Activated naive CD8-positive, alpha-beta T cell treated with anti-CD3 and anti-CD28 coated beads, Interleukin-2, amount 10 ng/mL, durations not matched to agents 7 days and 5 days (primary cell): ENCODE measurements at places on chromosomes 16 and 17. TPM values are rescaled to one million over a fixed set of nuclear protein-coding genes. Genes with fewer than 3 reads are reported as not detected.

GRCh38 chr16:50025537-50025931, 509 bp downstream of the CNEP1R1 start:
- H3K27me3 ChIP-seq, result peaks cover 2% of the 10 kb centered on the region
- H3K27ac ChIP-seq, result peak overlapping the region; percentile 87
- H3K4me3 ChIP-seq, result peak overlapping the region; percentile 96
- DNase-seq, result peak; percentile 51
- H3K4me1 ChIP-seq, result peaks cover 18% of the 10 kb centered on the region

- H3K27ac ChIP-seq, result no peak overlapping the region
- no peak for DNase-seq
- H3K36me3 ChIP-seq, result peaks cover under 1% of the 10 kb centered on the region
- peaks cover 22% of the 10 kb centered on the region for H3K4me1 ChIP-seq
- peaks cover 7% of the 10 kb centered on the region for H3K27me3 ChIP-seq
- H3K4me3 ChIP-seq, result peak overlapping the region; percentile 8
These were observed 21.0 kb upstream of the HERPUD1 start for GRCh38 chr16:56910654-56911539.

- H3K4me1 ChIP-seq, result no peaks in the 10 kb centered on the region
- no peak for DNase-seq
- no peak overlapping the region for H3K4me3 ChIP-seq
These were observed 117.1 kb upstream of the AXIN2 start for GRCh38 chr17:65678546-65678945.

DNA sequence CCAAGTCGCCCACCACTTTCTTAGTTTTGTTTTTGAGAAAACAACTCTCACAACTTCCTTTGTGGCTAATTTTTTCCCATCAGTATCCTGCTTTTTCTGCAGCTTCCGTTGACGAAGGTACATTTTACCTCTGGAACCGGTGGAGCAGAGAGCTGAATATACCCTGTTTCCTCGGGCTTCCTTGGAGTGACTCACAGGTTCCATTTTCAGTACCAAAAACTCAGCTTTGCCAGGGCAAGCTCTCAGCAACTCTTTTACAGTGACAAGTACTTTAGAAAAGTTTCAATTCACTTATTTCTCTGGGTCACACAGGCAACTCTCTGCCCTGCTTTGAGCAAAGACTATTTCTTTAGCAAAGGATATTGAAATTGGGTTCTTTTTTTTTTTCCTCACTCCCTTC, 318.9 kb downstream of the SNX29 start:
- H3K4me3 ChIP-seq, result no peak overlapping the region
- H3K4me1 ChIP-seq, result no peaks in the 10 kb centered on the region
- no peak for DNase-seq

GRCh38 chr16:2798723-2799204, 494 bp downstream of the PRSS41 start:
- no peaks in the 10 kb centered on the region for H3K36me3 ChIP-seq
- H3K4me3 ChIP-seq, result no peak overlapping the region
- DNase-seq, result peak; percentile 11
- peaks cover 28% of the 10 kb centered on the region for H3K27me3 ChIP-seq
- H3K27ac ChIP-seq, result no peak overlapping the region
- no peaks in the 10 kb centered on the region for H3K4me1 ChIP-seq

DNA sequence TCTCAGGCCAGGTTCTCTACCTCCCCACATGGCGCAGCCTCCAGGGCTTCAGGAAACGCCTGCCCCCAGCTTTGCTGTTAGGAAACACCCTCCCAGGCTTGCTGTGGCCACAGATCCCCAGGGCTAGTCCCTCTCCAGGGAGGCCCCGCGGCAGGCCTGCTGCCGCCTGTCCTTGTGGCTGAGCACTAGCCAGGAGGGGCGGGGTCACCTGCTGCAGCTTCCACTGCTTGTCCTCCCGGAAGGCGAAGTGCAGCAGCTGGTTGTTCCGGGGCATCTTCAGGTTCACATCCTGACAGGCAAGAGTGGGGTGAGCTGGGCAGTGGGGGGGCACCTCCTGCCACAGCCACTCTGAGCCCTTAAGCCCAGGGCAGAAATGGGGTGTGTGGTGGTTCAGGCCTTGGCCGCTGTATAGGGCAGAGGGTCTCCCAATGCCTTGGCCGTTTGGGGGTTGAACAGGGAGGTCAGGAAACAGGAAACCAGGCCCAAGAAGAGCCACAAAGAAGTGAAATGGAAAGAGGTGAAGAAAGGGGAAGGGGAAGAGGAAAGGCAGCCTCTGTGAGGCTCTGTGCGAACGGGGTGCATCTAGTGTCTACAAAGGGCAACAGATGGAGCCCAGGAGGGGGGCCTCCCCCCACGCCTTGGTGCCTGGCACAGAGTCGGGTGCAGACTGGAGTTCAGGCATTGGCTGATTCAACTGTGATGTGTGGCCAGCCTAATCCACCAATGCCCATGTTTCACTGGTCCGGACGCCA, 2.0 kb downstream of the ROGDI start:
- H3K36me3 ChIP-seq, result peaks cover 6% of the 10 kb centered on the region
- peak overlapping the region; percentile 18 for H3K27ac ChIP-seq
- DNase-seq, result no peak
- H3K27me3 ChIP-seq, result no peaks in the 10 kb centered on the region
- H3K4me1 ChIP-seq, result peaks cover 12% of the 10 kb centered on the region

DNA sequence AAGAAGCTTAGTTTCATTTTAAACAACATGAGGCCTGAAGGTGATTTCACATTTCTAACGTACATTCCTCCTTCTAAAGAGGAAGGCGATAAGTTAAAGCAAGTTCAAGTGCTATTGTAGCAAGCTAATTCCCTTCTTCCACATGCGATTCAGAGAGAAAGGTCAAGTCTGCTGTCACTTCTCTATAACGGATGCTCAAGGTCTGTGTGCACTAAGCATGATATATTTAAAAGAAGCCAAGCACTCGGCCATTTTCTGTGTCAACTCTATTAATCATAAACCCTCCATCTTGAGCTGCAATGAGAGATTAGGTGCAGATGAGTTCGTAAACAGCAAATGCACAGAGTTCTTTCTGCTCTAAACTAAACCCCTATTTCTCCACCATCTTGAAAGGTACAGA, 568.8 kb upstream of the ZFHX3 start:
- no peak for DNase-seq
- H3K27me3 ChIP-seq, result no peaks in the 10 kb centered on the region
- no peaks in the 10 kb centered on the region for H3K36me3 ChIP-seq
- H3K4me3 ChIP-seq, result no peak overlapping the region

GRCh38 chr16:84948851-84949610, 62.3 kb downstream of the ZDHHC7 start:
- no peaks in the 10 kb centered on the region for H3K36me3 ChIP-seq
- no peak overlapping the region for H3K27ac ChIP-seq
- H3K4me1 ChIP-seq, result peaks cover 8% of the 10 kb centered on the region
- H3K4me3 ChIP-seq, result no peak overlapping the region
- DNase-seq, result no peak

DNA sequence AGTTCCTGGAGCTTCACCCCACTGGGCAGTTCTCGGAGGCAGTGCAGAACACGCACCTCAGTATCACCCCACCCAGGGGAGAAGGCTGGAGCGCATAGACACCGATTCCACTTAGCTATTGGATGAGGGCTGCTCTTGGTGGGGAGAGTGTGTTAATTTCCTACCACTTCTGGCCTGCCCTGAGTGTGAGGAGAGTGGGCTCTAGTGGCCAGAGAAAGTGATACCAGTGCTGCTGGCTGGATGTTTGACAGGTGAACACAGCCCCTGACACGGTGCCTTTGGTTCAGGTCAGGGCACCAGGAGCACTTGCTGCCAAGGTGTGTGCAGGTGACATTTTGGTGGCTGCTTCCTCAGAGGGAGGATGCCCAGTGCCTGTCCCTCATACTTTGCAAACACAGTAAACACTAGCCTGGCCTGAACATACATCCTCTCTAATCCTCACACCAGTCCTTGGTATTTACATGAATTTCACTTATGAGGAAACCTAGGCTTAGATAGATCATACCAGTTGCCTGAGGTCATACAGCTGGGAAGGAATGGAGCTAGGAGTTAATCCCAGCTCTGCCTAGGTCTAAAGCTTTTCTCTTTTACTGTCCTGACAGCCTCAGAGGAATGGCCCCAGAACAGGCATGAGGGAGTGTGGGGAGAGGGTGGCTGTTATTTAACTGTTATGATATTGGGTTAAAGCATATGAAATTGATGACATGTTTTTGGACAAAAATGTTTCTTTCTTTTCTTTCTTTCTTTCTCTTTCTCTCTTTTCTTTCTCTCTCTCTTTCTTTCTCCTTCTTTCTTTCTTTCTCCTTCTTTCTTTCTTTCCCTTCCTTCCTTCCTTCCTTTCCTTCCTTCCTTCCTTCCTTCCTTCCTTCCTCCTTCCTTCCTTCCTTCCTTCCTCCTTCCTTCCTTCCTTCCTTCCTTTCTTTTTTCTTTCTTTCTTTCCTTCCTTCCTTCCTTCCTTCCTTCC, 21.0 kb upstream of the ITGAX start:
- H3K27me3 ChIP-seq, result peaks cover 10% of the 10 kb centered on the region
- H3K27ac ChIP-seq, result peak overlapping the region; percentile 69
- DNase-seq, result peak; percentile 48
- H3K4me3 ChIP-seq, result no peak overlapping the region
- peaks cover 21% of the 10 kb centered on the region for H3K4me1 ChIP-seq

DNA sequence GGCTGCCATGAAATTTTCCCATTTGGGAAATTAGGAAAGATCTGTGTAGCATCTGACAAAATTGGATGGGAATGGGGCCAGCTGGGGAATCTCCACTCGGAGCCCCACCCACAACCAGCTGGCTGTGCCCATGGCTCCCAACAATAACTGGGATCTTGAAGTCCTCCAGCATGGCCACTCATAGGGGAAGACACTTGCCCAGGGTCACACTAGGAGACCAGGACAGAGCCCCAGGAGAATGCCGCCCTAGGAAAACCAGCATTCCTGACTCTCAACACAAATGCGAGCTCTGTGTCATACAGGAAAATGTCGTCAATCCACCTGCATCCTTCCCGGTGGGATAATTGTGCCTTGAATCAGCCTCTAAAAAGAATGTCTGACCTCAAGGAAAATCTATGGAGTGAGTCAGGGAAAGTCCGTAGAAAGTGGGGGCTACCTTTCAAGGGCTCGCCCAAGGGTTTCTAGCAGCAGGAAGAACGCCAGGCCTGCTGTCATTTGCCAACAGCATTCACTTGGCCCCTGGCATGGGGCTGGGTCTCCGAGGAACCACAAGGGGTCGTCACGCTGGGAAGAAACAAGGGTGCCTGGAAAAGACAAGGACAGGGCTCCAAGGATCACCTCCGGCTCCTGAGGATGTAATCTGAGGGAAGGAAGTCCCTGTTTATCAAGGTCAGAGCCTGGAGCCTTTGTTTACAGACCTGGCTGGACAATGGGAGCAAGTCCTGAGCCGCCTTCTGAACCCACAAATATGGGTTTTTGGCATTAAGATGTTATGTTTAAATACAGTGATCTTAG, 15.9 kb downstream of the CDH5 start:
- H3K4me1 ChIP-seq, result no peaks in the 10 kb centered on the region
- no peaks in the 10 kb centered on the region for H3K36me3 ChIP-seq
- no peak overlapping the region for H3K27ac ChIP-seq
- DNase-seq, result no peak
- peaks cover 6% of the 10 kb centered on the region for H3K27me3 ChIP-seq
- H3K4me3 ChIP-seq, result no peak overlapping the region

DNA sequence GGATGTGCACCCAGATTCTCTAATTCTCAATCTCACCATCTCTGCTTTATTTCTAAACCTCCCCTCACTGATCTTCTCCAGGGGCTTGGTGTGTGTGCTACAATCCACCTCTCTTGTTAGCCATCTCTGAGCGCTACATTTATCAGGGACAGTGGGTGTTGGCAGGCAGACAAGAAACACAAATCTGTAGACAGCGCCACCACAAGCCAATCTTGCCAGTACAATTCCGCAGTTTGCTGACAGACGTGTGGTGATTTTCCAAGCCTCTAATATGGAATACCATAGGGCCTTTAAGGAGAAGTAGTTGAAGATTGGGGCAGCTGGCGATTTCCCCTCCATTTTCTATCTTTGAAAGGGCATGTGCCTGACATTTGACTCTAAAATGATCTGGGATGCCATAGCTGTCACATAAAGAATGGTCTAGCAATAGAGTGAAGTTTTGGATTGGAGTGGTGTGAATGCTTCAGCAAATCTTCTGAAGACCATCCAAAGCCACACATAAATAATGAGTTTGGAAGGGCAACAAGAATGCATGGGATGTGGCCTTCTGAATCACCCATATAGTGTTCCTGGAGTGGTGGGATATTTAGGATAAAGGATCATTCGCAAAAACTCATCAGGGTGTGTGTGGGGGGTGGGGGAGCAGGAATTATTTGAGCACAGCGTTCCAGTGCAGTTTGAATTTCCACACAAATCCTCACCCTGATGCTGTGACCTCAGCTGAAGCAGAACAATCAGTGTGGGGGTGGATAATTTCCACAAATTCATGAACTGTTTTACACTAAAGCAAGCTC, 12.0 kb upstream of the ANKFN1 start:
- no peaks in the 10 kb centered on the region for H3K36me3 ChIP-seq
- no peak for DNase-seq
- H3K4me1 ChIP-seq, result no peaks in the 10 kb centered on the region
- H3K27ac ChIP-seq, result no peak overlapping the region
- H3K4me3 ChIP-seq, result no peak overlapping the region

DNA sequence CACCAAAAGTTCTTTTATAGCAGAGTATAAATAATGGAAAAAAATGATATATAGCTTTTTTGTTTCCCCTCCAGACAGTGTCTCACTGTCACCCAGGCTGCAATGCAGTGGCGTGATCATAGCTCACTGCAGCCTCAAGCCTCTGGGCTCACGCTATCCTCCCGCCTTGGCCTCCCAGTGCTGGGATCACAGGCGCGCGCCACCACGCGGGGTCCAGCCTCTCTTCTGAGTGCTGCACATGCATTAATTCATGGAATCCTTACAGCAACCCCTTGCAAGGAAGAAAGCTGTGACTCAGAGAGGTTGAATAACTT, 18.0 kb upstream of the ZNF629 start:
- H3K36me3 ChIP-seq, result no peaks in the 10 kb centered on the region
- peak; percentile 37 for DNase-seq
- H3K27ac ChIP-seq, result no peak overlapping the region
- peak overlapping the region; percentile 67 for H3K4me3 ChIP-seq

GRCh38 chr16:86118467-86119307, 219.7 kb downstream of the IRF8 start:
- no peaks in the 10 kb centered on the region for H3K4me1 ChIP-seq
- H3K27ac ChIP-seq, result no peak overlapping the region
- no peak for DNase-seq

GRCh38 chr16:75229172-75230031, 10.6 kb downstream of the CTRB1 start:
- H3K27me3 ChIP-seq, result peaks cover 2% of the 10 kb centered on the region
- no peak for DNase-seq
- H3K36me3 ChIP-seq, result no peaks in the 10 kb centered on the region
- H3K27ac ChIP-seq, result no peak overlapping the region
- no peak overlapping the region for H3K4me3 ChIP-seq

The HCRT gene
- not detected for total RNA-seq

The CCNF gene
- 70.5 TPM for total RNA-seq

The MYH2 gene
- not detected for total RNA-seq

The ACAP1 gene
- total RNA-seq, result 756 TPM

The YBX2 gene
- 1.2 TPM for total RNA-seq

The MT1M gene
- total RNA-seq, result not detected

The PERCC1 gene
- total RNA-seq, result 0.57 TPM

The ZNF597 gene
- total RNA-seq, result 4.2 TPM
